ENCODE measurements at places on chromosomes 11 and 22.

DNA sequence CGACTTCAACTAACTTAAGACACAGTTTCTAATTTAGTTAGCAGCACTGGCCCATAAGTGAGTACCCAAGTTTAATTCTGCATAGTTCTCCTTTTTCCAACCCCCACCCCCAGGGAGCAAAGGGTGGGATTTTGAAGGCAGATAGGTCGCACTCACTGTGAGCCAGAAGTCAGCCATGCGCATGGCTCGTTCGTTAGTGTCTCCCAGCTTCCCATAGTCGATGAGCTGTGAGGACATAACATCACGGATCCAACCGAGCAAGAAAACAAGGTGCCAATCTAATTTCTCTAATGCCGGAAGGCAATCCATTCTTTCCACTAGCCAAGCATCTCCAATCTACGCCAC is 577 bp downstream of the MRPL17 start:
- peak; percentile 49 for DNase-seq

DNA sequence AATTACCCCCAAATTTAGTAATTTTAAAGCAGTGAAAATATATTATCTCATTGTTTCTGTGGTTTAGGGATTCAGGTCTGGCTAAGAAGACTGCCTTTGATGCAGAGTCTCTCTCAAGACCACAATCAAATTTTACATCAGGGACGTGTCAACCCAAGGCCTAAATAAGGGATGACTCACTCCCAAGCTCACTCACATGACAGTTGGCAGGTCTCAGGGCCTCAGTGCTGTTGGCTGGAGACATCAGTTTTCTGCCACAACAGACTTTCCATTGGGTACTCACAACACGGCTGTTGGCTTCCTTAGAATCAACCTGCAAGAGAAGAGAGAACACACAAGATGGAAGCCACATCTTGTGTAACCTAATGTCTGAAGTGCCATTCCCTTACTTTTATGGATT is 377.3 kb downstream of the FAM181B start:
- no peak for DNase-seq

- DNase-seq = no peak
Observed at GRCh38 chr11:117002639-117003299, 95.5 kb downstream of the SIK3 start.

DNA sequence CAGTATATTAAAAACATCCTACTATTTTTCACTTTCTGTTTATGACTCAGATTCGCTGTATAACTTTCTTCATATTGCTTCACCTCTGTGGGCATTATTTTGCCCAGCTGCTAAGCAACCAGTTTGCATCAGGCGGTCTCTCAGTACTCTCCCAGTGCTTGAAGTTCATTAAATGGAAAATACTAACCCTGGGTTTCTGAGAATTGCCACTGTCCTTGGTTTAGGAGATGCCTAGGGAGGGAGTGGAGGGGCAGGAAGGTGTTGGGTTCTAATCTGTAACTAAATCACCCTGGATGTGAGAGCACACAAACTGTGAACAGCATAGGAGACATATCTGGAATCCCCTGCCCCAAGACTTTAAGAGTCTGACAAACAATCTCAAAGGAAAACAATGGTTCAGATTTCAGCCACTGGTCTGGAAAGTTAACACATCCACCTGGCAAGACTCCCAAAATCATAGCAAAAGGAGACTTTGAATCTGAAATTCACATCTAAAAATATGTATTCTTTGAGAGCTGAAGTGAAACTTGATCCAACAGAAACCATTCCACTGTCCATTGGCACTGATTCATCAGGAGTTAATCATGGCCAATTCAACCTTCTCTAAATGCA is 540.0 kb downstream of the SOX6 start:
- no peak for DNase-seq

- DNase-seq = peak; percentile 99
Observed at GRCh38 chr11:117669062-117669461, 128.0 kb downstream of the DSCAML1 start.

All from NCI-H526 (cell line).